CD4-positive, alpha-beta T cell treated with Interferon alpha-2 for 1 hour (primary cell): ENCODE measurements at places on chromosomes 4 and X.

DNA sequence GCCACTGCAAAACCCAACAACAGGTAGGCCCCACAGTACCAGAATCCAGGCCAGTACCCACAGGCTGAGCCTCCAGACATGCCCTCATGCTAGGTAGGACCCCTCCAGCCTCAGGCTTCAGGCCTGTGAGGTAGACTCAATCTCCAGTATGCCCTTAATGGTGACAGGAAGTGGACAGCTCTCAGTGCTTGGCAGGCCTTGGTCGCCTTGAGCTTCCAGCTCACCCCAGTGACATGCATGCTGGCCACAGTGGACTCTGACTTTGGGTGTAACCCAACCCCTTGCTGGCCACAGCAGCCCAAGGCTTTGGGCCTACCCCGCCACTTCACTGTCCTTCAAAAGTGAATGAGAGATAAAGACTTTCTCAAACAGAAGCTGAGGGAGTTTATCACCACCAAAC lies 324.2 kb downstream of the ANTXR2 start:
- DNase-seq, result no peak

GRCh38 chr4:24930151-24930550 lies 17.3 kb upstream of the CCDC149 start:
- no peak for DNase-seq

GRCh38 chr4:74665346-74665745 lies 129.0 kb downstream of the BTC start:
- DNase-seq, result no peak

GRCh38 chr4:20178902-20179576 lies 72.7 kb upstream of the SLIT2 start:
- DNase-seq, result no peak

DNA sequence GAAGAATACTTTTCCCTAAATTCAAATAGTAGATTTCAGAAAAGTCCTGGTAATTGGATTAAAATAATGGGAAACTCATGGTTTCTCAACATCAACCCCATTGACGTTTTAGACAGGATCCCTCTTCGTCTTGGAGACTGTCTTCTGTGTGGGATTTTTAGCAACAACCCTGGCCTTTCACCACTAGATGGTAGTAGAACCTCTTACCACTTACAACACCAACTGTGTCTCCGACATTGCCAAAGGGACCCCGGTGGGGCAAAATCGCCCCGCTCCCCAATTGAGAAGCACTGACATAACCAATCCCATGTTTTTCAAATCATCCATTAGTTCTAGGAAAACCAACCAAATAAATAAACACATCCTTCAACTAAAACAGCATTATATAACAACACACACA lies 16.9 kb upstream of the ANOS1 start:
- DNase-seq, result no peak

- DNase-seq, result no peak
Measured at GRCh38 chrX:101973066-101973465, 41.2 kb upstream of the ZMAT1 start.

- no peak for DNase-seq
Measured at GRCh38 chr4:183798301-183799253, 106.5 kb upstream of the STOX2 start.

DNA sequence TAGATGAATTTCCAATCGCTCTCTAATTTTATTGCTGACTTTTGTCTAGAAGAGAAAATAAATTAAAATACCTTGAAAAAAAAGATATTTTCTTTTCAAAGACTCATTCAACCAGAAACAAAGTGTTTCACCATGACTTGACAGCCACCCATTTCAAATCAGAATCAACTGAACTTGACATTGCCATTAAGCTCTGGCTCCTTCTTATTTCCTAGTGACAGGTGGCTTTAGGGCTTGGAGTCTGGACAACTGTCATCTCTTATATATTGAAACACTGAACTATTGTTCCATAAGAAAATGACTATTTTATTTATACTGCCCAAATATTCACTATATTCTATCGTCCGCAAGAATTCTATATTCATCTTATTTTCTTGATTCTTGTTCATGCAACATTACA lies 229.2 kb downstream of the SLC39A8 start:
- DNase-seq, result no peak
